Stimulated activated CD4-positive, alpha-beta T cell treated with anti-CD3 and anti-CD28 coated beads, Interleukin-4, amount 100 ng/mL, for 24 hours (primary cell): ENCODE measurements at places on chromosomes 1 and 21.

DNA sequence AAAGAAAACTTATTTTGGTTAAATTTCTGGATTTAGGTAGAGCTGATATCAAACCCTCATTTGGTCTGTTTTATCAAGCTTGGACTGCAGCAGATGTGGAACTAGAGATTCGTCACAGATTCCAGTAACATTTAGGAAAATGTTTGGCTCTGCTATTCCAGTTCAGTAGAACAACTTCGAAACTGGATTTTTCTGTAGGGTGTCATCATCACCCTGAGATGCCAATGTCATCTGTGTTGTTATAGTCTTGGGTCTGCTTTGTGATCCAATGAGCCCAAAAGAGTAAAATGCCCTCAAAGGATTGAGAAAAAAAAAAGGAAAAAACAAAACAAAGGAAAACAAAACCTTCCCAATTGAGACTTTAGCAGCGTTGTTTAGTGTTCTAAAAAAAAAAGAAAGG lies 55.4 kb downstream of the LAMC2 start:
- DNase-seq: no peak

DNA sequence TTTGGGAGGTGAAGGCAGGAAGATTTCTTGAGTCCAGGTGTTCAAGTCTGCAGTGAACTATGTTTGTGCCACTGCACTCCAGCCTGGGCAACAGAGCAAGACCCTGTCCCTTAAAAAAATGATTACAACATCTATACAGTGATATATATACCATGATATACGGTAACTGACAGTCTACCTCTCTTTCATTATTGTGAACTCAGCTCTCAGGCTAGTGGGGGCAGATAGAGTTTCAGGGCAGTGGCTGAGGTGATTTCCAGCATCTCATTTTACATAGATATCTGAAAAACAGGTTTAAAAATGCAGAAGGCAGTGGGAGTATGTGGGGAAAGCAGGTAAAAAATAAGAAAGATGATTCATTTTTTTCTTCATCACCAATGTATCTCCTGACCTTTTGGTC lies 8.1 kb upstream of the NTNG1 start:
- no peak for DNase-seq

DNA sequence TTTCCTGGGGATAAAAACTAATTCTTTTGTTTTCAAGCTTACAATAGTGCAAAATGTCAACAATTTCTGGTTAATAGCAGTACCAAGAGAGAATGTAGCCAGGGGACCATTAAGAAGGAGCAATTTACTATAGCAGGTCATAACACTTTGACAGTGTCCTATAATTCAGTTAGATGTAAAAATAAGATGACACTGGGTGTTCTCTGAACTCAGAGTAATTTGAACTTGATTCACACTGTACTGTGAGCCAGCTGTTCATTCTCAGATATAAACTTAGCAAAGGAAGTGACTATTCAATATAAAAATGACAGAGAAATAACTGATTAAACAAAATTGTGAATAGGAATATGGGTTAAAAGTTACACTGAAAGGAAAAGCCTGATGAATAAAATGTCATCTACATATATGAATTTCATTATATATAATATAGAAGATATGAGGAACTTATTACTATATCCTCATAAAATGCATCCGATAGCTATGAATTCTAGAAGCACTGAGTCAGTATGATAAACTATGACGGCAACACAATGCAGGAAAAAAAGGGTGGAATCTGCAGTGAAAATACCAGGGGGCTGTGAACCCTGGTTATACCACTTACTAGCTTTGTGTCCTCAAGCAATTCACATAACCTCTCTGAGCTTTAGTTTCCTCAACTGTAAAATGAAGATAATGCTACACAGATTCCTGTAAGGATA lies 135.9 kb downstream of the ACBD6 start:
- DNase-seq: no peak

GRCh38 chr1:20476265-20477038 lies 9.6 kb downstream of the CAMK2N1 start:
- DNase-seq: no peak

DNA sequence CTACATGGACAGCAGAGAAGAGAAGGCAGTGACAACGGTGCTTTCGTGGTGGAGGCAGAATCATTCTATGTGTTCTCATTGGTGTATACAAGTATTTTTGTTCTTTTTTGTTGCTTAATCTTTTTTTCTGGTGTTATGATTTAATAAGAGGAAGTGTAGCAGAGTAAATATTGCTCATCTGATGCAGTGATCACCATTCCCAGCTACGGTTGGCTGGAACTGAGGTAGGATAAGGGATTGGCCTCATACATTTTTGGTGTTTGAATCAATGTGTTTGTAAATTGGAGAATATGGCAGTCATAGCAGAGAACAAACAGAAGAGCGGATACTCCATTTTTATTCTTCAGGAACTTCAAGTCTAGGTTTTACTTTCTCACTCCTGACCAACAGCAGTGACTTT lies 76.6 kb downstream of the UBE2U start:
- no peak for DNase-seq

GRCh38 chr1:29243023-29243870 lies 6.9 kb downstream of the PTPRU start:
- no peak for DNase-seq

DNA sequence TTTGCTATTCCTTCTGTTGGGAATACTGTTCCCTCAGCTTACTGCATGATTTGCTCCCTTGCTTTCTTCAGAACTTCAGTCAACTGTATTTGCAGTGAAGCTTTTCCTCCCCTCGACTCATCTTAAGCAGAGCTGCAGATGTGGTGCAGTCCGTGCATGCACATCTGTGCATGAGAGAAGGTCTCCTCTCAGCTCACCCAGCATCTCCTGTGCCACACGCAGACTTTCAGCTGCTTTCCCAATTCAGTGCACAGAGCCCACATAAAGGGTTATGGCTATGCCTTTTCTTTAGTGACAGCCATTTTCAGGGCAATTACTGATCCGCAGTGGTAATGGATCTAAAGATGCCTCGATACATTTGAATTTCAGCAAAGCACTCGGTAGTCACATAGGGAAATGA lies 13.5 kb upstream of the NTPCR start:
- no peak for DNase-seq

DNA sequence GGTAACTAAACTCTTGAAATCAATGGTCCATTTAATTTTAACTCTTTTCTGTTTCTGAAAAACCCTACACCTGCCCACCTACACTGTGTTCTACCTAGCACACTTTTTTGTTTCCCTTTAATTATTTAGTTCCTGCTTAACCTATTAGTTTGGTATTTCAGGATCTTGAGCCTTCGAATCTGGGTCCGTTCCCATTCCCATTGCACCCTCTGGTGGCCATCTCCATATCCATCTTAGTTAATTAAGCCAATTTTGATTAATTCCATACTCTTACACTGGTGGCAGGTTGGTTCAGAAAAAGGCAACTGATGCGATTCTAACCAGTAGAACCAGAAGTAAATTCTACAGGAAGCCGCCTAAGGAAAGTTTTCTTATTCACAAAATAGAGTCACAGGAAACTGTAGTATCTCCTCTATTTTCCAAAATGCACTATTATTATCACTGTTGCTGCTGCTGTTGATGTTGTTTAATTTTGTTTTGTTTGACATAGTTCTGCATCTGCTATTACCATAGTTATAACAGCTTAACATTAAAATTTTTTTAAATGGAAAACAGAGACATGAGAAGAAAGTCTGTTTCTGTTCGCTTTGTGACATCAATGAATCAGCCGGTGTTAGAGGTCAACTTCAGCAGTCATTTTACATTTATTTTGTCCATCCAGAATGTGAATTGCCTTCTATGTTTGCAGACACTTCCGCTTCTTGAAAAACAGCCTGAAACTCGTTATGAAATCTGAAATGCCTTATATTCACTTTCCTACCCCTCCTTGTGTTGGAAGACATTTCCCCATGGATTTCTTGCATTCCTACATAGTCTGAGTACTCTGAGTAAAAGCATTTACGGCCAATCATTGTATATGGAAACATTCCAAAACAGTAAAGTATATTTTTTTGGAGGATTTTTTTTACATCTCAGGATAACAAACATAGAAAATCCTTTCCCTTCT lies 115.5 kb upstream of the NCAM2 start:
- DNase-seq: no peak

- no peak for DNase-seq
Measured at GRCh38 chr1:115428676-115429075, 90.6 kb upstream of the NGF start.

DNA sequence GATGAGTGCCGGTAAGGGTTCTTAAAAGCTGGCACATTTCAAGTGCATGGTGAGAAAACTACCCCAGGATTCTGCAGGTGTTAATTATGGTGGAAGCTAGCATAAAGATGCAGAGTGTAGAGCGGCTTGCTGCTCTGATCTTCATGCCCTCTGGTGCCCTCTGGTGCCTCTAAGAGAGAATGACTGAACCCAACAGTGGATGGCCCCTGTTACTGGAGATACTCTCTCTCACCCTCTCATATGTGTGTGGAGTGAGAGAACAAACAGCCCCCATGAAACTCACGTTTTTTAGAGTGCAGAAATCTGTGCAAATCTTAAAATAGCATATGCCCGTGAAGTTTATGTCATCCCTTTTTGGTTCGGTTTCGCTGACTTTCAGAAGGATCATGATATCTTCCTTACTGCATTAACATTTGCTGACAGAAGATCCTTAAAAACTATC lies 90.0 kb downstream of the GRIK1 start:
- DNase-seq: peak; percentile 53

DNA sequence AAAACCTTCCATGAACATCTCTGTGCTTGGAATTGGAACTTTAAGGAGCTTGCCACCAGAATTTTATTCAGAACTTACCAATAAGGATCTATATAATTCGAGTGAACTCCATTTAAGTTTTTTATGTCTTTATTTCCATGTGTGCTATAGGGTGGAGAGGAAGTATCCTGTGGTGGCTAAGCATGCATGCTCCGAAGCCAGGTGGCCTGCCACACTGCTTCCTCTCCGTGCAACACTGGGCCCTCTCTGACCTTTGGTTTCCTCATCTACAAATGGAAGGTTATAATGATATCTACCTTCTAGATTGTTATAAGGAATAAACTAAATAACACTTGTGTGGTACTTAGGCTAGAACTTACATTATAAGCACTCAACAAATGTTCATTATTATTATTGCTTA lies 382.1 kb downstream of the PTPRC start:
- no peak for DNase-seq

- DNase-seq: no peak
Measured at GRCh38 chr1:42052072-42052699, 101.0 kb upstream of the GUCA2B start.

GRCh38 chr21:44871576-44872269 lies 1.8 kb downstream of the PTTG1IP start:
- peak; percentile 51 for DNase-seq

DNA sequence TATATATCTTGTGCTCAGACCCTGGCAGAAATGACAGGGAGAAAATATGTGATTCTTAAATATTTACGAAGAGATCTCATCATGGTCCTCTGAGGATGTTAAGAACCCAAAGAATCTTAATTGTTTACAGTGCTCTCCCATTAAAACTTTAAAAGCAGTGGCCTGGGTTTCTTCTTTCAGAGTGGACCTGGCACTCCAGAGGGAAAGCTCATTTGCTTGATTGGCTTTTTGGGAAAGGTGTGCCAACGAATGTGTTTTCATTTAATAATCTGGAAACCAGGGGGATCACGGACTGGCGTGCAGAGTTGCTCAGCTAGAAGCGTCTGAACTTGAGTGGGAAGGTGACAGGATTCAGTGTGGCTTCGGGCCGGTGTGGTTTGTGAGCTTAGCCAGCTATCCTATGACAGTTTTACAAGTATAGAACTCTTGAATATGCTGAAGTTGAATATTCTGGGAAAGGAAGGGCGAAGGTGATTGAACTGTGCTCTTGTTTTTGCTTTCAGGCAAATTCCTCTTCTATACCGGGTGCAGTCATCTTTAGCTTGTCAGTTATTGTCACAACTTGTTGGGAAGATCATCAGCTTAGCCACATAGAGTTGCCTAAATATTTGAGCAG lies 154.8 kb downstream of the C1orf21 start:
- DNase-seq: no peak

DNA sequence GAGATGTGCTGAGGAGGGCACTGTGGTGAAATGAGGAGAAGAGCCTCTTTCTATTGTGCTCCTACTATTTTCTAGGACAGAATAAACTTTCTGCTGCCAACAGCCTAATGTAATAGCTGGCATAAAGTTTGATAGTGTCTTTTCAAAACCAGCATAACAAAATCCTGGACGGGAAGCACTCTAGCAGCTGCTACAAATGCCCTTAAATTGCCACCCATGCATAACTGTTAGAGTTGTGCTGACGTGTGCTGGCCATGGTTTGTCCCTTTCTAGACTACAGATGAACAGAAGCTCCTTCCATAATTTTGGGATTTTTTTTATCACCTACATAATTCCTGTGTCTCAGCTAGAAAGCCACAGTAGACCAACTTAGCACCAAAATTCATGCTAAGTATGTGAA lies 88.5 kb upstream of the DEPDC1 start:
- DNase-seq: no peak

- DNase-seq: no peak
Measured at GRCh38 chr1:179327679-179328078, 34.1 kb downstream of the SOAT1 start.

DNA sequence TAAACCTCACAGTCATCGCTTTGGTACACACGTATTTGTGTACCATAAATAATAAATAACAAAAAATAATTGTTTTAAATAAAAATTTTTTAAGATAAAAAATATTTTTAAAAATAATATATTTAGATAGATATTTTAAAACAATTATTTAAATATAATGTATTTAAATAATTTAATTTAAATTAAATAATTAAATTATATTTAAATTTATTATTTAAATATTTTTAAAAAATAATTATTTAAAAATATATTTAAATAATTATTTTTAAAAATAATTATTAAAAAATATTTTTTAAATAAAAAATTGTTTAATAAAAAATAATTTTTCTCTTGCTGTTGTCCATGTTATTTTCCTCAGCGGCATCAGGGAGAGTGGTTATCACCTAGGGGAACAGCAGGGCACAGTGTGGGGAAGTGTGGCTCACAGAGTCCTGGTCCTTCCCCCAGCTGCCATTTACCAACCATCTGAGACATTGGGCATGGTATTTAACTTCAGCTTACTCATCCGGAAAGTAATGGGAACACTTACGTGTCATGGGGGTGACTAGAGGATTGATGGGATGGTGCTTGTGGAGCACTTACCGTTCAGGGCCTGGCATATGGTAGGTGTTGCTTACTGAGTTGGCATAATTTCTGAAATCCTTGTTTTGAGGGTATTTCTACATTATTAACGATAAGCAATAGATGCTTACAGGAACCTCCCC lies 92.9 kb upstream of the TSPAN2 start:
- no peak for DNase-seq

GRCh38 chr1:61506236-61506635 lies 218.7 kb downstream of the TM2D1 start:
- DNase-seq: no peak
